AG08395 (cell line): ENCODE measurements at places on chromosomes 5 and 9.

GRCh38 chr9:10612641-10613398 is at the start of gene PTPRD:
PTPRD (minus strand) TSS chr9:10613002.
- peak; percentile 2 for DNase-seq

DNA sequence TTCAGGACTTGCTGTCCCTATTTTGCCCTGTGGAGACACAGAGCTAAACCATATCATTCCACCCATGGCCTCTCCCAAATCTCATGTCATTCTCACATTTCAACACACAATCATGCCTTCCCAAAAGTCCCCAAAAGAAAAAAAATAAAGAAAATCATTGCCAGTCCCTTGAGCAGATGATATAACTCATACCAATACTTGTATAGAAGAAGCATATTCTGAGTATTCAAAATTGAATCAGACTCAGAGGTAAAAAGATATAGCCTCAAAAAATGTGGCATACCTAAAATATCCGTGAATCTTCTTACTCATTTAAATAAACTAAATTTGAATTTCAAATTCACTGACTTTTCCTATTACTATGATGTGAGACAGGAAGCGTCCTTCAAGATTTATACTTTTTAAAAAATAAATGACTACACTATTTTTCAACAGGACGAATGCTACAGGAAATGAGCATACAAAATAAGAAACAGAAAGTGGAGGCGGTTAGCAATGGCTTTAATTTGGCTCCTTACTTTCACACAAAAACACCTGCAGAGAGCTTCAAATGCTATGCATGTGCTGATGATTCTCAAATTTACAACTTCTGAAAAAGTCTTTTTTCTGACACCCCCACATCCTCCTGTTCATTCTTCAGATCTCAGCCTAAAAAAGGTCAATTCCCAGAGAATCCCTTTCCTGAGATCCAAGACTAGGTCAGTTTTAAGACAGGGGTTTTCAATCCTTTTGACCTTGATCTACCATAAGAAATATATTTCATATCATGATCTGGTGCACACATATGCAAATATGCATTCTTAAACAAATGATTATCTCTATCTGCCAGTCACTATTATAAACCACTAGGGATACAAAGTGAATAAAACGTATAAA is 39.6 kb upstream of the DMXL1 start:
- DNase-seq = no peak

- no peak for DNase-seq
These were observed 26.6 kb upstream of the ENHO start for GRCh38 chr9:34549407-34549732.

- peak; percentile 3 for DNase-seq
These were observed 128.7 kb downstream of the NIPBL start for GRCh38 chr5:37005252-37005651.

- DNase-seq = no peak
These were observed 14.1 kb upstream of the SEMA5A start for GRCh38 chr5:9559965-9560364.

DNA sequence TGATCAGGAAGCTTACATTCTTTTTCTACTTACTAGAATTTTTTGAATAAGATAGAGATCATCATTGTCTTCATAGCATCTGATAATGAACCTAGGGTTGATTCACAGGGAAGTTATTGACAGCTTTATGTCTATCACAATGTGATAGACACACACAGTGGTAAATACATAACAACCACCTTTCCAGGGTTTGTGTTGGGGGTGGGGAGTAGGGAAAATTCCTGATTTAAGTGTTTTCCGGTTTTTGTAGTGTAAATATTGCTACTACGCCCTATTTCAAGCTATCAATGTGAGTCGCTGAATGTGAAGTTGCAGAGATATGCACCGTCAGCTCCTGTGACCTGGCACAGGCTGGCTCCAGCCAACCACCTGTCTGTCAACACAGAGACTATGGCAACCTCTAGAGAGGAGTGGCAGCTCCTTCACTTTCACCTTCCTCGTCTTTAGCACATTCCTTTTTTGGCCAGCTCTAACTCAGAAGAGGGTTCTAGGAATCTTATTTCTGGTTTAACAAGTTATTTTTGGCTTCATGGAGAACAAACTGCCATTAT is 224.9 kb downstream of the MAT2B start:
- DNase-seq = no peak

DNA sequence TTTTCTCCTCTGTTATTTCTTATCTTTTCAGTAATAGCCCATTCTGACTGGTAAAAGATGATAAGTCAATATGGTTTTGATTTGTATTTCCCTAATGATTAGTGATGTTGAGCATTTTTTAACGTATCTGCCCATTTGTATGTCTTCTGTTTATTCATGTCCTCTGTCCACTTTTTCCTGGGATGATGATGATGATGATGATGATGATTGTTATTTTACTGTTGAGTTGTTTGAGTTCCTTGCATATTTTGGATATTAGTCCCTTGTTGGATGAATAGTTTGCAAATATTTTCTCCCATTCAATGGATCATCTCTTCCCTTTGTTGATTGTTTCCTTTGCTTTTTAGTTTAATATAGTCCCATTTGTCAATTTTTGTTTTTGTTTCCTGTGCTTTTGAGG is 27.0 kb downstream of the UTP15 start:
- DNase-seq = no peak

GRCh38 chr9:23823986-23824829 is 1.8 kb downstream of the ELAVL2 start:
- no peak for DNase-seq
